ENCODE measurements at places on chromosomes 7 and 10. TPM values are rescaled to one million over a fixed set of nuclear protein-coding genes. Genes with fewer than 3 reads are reported as not detected.

The CCM2 gene
- 25.8 TPM for total RNA-seq

The ANXA8 gene
- 0.20 TPM for total RNA-seq

The VPS37D gene
- total RNA-seq: 8.9 TPM

The SLC29A4 gene
- 13.3 TPM for total RNA-seq

The RSPH10B gene
- 4.7 TPM for total RNA-seq

The CYP3A5 gene
- 7.2 TPM for total RNA-seq

The NEUROG3 gene
- not detected for total RNA-seq

The PIK3AP1 gene
- total RNA-seq: 8.7 TPM

The POU6F2 gene
- total RNA-seq: 1.1 TPM

The RTKN2 gene
- total RNA-seq: 12.0 TPM

The SLC13A4 gene
- total RNA-seq: 936 TPM

The ACSL5 gene
- 7.1 TPM for total RNA-seq

The PLCE1 gene
- total RNA-seq: 24.6 TPM

The ANKRD30A gene
- not detected for total RNA-seq

DNA sequence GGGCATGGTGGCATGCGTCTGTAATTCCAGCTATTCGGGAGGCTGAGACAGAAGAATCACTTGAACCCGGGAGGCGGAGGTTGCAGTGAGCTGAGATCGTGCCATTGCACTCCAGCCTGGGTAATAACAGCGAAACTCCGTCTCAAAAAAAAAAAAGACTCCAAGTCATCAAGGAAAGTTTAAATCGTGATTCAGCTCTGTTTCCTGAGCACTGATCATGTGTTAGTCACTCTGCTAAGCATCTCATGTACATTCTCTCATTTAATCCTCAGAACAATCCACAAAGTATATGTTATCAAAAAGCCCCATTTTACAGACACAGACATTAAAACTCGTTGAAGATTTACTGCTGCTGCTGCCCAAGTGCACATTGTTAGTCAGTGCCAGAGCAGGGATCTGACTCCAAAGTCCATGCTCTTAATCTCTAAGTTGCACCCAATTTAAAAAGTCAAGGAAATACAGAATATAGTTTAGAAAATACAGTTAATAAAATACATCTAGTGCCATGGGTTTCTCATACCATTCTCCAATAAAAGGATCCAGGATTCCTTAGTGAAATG is 6.2 kb downstream of the PIK3AP1 start:
- DNase-seq: no peak

GRCh38 chr10:4241724-4242345 is 456.8 kb upstream of the KLF6 start:
- DNase-seq: peak; percentile 47

GRCh38 chr7:2384354-2385243 is 18.8 kb upstream of the CHST12 start:
- DNase-seq: no peak

DNA sequence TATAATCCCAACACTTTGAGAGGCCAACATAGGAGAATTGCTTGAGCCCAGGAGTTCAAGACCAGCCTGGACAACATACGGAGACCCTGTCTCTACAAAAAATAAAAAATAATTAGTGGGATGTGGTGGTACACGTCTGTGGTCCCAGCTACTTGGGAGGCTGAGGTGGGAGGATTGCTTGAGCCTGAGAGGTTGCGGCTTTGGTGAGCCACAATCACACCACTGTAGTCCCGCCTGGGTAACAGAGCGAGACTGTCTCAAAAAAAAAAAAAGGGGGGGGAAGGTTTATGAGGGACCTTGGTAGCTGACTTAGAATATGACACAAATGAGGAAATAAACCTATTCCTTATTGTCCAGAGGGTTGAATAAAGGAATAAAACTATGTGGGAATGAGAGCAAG is 30.8 kb downstream of the SCD start:
- no peak for DNase-seq

DNA sequence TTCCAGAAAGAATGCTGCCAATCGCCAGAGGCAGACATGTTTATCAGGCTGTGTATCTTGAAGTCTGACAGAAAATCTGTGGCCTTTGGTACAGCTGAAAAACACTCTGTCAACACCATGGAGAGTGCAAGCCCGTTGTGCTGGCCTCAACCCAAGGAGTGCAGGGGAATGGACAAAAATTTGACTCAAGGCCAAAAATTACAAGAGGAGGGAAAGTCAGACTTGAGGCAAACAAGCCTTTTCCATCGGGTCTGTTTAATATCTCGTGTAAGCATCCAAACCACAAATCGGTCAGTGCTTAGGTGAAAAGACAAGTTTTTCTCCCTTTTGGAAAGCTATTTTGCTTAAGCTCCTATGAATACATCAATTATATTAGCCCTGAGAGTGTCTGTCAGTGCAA is 305.3 kb upstream of the NFE2L3 start:
- DNase-seq: no peak

GRCh38 chr7:95931460-95932232 is 159.3 kb downstream of the DYNC1I1 start:
- DNase-seq: no peak

GRCh38 chr7:27141137-27141922 is 2.2 kb downstream of the HOXA5 start:
- DNase-seq: peak; percentile 56

DNA sequence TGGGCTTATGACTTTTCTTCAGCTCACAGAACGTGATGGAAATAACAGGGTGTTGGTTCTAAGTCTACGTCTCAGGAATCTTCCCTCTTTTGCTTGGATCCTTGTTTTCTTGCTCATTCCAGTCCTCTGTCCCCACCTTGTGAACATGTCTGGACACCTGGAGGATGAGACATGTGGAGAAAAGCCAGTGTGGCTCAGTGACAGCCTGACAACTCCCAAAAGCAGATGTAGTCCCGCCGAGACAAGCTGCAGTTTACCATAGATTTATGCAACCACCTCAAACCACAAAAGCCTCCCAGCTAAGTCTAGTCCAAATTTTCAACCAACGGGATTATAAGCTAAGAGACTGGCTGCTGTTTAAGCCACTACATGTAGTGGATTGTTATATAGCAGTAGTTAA is 476.1 kb downstream of the SH2D4B start:
- no peak for DNase-seq

DNA sequence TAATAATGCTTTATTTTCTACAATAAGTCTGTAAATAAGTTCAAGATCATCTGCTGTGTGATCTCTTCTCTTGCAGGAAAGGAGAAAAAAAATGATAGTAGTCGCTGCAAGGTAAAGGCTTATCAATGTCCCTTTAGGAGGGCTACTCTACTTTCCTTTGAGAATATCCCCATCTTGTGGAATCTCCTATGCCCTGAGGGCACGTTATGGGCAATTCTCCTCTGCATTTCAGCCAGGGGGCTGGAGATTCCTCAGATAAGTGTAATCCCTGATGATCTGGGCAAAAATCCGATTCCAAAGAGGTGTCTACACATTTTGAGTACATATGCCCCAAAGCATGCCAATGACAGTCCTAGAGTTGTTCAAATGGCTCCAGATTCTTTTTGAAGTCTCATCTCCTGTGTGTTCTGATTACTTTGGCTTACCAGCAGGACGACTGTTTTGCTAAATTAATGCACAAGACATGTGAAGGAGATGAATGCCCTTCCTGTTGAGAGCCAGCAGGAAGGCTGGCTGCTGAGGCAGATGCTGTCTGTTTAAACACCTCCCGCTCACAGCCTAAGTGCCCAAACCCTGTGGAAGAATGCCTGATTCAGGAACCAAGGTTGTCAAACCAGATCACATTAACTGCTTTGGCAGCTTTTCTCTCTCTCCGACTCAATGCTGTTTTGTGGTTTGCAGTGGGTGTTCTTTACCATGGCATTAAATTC is 171.2 kb upstream of the COL1A2 start:
- peak; percentile 87 for DNase-seq

- DNase-seq: no peak
These were observed 40.9 kb downstream of the GPR37 start for GRCh38 chr7:124724507-124725192.

GRCh38 chr7:41437257-41438196 is 265.4 kb downstream of the INHBA start:
- no peak for DNase-seq

GRCh38 chr10:73937333-73938043 is 26.6 kb downstream of the PLAU start:
- no peak for DNase-seq

GRCh38 chr10:11275651-11276050 is 258.0 kb downstream of the CELF2 start:
- DNase-seq: no peak

DNA sequence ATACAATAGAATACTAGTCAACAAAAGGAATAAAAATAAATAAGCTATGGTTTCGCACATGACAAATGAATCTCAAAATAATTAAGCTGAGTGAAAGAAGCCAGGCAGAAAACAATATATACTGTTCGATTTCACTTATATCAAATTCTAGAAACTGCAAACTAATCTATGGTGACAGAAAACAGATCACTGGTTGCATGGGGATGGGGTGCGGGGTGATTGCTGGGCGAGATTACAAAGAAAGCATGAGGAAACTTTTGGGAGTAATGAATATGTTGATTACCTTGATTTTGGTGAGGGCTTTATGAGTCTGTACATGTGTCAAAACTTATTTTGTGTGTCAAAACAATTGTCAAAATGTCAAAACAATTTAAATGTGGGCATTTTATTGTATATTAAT is 135.6 kb downstream of the GPR85 start:
- DNase-seq: no peak

GRCh38 chr7:31633894-31634494 is 53.0 kb upstream of the PPP1R17 start:
- DNase-seq: peak; percentile 91

- DNase-seq: no peak
These were observed 4.1 kb upstream of the DLX6 start for GRCh38 chr7:97001221-97001620.

DNA sequence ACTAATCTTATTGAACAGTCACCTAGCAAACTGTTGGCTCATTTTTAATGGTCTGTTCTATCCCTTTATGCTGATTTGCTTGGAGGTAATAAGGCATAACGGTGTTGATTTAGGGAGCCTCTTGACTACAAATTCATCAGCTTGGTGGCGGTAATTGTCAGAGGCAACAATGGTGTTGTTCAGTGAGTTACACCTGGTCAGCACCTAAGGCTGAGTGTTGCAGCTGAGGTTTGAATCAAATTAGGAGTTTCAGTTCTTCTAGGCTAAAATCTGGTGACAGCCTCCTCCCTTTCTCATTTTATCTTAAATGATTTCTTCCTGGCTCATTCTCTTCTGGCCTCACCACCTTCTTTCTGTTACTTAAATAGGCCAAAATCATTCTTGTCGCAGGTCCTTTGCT is 42.3 kb upstream of the SP8 start:
- DNase-seq: no peak

- DNase-seq: peak; percentile 71
These were observed 39.7 kb upstream of the TEX47 start for GRCh38 chr7:88835147-88835728.
